ENCODE measurements at places on chromosomes 3 and 15. TPM values are rescaled to one million over a fixed set of nuclear protein-coding genes. Genes with fewer than 3 reads are reported as not detected.

- ATAC-seq: no peak
Measured at GRCh38 chr3:100030346-100030745, 84.0 kb downstream of the FILIP1L start.

GRCh38 chr3:52221563-52222318 lies 3.7 kb downstream of the TLR9 start:
- no peak for ATAC-seq

DNA sequence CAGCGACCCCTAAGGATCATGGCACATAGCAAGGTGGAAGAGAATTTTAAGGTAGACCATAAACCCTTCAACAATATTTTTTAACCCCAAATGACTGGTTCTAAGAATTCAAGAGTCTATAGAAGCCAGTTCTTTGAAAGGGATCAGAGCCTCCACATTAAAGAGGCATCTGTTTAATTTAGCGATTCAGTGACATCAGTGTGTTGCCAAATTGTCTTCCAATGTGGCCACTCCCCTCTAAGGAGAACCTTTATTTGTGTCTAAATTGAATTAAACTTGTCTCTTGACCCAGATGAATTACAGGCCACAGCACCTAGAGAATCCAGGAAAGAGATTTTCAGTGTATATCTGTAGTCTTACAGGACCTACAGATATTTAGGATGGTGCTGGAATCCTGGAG lies 6.6 kb upstream of the SH3BP5 start:
- ATAC-seq: no peak

DNA sequence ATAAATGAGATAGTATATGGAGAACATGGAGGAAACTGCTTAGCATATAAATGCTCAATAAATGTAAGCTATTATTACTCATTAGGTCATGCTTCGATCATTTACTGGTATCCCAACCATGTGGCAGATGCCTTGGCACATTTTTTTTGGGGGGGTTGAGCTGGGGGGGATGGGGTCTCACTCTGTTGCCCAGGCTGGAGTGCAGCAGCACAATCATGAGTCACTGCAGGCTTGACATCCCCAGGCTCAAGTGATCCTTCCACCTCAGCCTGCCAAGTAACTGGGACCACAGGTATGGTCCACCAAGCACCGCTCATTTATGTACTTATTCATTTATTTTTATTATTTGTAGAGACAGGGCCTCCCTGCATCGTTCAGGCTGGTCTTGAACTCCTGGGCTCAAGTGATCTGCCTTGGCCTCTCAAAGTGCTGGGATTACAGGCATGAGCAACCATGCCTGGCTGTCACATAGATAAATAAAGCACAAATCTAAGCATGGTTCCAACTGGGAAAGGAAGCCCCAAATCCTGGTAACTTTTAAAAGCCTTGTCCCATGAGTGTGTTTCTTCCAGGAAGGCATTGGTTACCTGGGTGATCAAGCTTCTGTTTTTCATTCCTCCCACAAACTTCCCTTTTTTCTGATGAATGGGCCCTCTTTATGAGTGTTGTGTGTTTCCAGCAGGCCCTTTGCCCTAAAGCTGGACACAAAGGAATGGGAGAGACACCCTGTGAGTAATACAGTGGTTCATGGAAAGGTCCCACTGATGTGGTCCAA lies 147.4 kb upstream of the UMPS start:
- ATAC-seq: no peak

GRCh38 chr3:25863416-25863959 lies 73.6 kb downstream of the OXSM start:
- ATAC-seq: no peak

DNA sequence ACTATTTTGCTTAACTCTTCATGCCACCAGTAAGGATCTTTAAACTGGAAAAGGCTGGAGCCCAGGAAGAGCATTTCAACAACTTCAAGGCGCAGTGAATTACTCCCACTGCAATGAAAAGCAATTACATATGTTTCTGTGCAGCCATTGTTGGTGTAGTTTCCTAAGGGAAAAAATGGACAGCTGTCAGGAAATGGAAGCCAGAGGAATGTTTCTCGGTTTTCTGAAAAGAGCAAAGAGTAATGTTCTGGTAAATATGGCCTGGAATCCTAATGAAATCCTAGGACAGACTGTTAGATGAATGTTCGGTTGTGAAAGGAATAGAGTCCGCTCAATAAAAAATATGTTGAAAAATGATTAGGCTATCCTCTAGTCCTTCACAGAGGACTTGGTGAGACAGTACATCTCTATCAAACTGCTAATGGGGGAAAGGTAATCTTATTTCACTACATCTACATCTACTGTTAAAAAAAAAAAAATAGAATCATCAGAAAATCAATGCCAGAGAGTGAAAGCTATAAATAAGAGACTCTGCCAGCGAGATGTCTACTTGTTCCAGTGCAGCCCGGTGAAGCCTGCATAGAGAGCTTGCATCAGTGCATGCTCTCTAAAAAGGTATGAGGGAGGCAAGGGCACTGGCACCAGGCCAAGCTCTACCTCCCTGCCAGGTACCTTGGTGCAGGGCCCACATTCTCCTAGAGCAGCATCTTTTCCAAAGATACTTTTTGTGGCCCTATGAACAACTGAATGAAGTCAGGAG lies 68.2 kb upstream of the TJP1 start:
- ATAC-seq: peak; percentile 16

DNA sequence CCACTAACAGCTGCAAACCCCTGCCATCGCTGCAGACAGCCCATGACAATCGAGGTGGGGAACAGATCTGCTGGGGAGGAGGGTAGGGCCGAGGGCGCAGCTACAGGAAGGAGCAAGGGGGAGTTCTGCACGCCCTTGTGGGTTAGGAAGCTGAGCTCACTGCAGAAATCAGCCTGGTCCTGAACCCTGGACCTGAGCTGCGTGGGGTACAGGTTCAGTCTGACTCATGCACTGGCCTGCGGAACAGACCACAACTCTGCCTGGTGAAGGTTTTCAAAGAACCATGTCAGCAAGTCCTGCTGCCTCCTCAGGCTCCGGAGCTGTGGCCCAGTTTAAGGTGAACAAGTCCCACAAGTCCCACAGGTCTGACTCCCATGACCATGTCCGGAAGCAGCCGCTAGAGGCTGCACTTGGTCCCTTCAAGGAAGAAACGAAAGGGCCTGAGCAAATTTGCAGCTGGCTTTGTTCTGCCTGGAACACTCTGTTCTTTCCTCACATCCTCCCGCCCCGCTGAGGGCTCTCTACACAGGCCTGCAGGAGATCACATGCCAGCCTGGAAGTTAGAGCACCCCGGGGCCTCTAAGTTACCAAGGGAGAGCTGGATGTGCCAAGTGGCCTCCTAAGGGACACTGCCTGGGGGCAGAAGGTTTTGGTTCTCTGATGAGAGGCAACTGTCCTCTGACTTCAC lies 49.4 kb upstream of the AKAP13 start:
- ATAC-seq: peak; percentile 97

GRCh38 chr3:5022966-5023776 lies 43.9 kb downstream of the BHLHE40 start:
- ATAC-seq: no peak

DNA sequence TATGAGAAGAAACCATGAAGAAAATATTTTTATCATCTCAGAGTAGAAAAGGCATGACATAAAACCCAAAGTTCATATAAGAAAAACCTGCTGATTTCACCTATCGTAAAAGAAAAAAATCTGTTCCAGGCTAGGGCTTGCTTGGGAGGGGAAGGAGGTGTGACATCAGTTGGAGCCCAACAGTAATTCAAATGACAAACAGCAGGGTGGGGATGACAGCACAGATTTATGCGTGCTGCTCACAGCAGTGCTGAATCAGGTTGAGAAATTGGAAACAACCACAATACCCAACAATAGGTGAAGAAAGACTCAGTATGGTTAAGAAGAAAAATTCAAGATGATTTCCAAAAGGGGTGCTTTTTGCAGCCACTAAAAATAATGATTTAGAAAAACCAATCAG lies 172.4 kb downstream of the PDE8A start:
- peak; percentile 100 for ATAC-seq

GRCh38 chr3:192482809-192483208 lies 244.5 kb downstream of the FGF12 start:
- peak; percentile 12 for ATAC-seq

DNA sequence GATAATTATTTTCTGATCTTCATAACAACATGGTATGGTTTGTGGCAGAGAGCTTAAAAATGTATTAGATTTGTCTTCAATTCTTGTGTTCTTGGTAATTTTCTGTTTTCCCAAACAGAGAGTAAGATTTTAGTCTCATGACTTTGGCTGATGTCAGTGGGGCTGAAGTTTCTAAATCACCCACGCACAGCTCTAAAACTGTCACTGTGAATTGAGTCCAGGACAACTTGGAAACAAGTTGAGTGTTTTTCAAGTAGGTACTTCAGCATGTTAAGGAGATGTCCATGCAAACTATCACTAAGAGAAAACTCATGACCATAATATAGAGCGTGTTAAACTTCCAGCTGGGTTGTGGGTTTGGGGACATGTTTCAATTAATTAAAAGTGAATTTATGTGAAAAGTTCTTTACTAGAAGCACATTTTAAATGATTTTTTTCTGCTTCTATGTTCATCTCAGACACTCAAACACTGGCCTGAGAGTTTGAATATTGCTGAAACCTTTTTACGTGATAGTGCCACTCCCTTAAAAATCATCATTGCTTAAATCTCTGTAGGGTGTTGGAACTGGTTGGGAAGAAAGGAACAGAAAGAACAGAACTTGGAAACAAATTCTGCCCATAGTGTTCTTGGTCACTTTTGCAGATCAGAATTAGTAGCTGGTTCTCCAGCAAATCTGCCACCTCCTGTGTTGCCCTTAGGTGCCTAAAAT lies 89.8 kb downstream of the KLHL25 start:
- no peak for ATAC-seq

DNA sequence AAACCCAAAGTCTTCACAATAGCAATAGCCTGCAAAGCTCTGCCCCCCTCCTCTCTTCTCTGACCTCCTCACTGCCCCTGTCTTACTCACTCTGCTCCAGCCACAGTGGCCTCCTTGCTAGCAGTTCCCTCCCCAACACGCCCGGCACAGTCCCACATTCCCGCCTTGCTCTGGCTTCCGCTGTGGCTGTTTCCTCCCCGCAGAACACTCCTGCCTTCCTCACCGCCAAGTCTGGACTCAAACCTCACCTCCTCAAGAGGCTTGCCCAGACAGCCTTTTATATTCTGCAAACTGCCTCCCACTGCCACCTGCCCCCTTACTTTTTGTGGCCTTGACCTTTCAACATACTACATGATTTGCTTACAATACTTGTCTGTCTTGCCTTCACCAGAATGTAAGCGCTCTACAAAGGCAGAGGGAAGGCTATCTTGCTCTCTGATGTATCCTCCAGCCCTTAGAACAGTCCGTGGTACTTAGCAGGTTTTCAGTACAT lies 406 bp upstream of the MPI start:
- ATAC-seq: peak; percentile 64

Gene NPAP1
- total RNA-seq: 0.15 TPM

Gene SLC2A2
- not detected for total RNA-seq

Gene LSG1
- total RNA-seq: 21.7 TPM

Gene SPRED1
- total RNA-seq: 32.8 TPM

Gene C2CD4A
- 0.50 TPM for total RNA-seq

Gene TYRO3
- total RNA-seq: 12.1 TPM

Gene C3orf18
- 12.0 TPM for total RNA-seq

Gene HAPLN3
- 1.0 TPM for total RNA-seq

Gene KLHL40
- not detected for total RNA-seq

Gene TIGIT
- 1.6 TPM for total RNA-seq

All from motor neuron (in vitro differentiated cells).